ENCODE measurements at places on chromosomes 6 and 20.

DNA sequence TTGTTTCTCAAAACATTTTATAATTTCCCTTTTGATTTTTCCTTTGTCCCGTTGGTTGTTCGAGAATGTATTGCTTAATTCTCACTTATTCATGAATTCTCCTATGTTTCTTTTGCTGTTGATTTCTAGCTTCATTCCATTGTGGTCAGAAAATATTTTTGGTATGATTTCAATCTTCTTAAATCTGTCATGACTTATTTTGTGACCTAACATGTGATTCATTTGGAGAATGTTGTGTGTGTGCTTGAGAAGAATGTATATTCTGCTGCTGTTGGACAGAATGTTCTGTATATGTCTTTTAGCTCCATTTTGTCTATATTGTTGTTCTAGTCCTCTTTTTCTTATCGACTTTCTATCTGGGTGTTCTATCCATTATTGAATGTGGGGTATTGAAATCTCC is 286.2 kb upstream of the RNF217 start:
- DNase-seq, result peak; percentile 56

DNA sequence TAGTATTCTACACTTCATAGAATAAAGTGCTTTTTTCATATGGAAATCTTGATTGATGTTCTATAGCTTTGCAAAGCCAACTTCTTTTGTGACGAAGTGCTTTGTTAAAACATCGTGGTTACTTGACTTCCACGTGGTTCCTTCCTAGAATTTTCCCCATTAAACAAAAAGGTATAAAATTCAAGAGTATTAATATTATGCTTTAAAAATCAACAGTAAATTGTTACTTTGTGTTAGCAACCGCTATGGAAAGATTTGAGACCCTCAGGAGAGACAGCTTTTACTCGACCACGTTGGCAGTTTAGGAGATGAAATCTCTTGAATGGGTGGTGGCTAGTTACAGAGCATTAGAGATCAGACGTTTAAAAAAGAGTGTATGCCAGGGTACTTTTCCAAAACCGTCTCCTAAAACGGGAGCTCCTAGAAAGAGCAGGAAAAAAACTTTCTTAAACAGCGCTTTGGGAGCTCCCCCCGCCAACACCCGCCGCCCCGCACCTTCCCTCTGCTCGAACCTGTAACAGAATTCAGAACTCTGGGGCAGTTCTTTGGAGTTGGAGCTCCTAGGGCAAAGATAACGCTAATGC is 920 bp downstream of the GJA1 start:
- no peak for DNase-seq

DNA sequence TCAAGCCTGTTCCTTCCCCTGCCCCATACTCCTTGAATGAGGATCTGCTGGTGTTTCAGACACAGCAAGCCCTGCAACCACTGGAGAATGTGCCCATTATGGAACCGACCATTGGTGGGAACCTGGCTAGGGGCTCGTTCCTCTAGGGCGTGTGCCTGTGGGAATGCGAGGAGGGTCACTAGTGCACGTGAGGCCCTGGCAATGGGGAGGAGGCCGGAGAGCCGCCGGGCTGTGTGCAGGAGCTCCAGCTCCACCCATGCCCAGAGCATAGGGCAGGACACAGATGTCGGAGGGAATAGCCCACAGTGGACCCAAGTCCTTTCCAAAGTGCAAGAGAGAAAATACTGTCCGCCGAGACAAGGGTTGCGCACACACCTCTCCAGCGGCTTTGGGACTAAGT is 99.3 kb downstream of the ERMARD start:
- DNase-seq, result no peak

GRCh38 chr6:118485601-118486550 is 62.2 kb upstream of the PLN start:
- no peak for DNase-seq

GRCh38 chr6:3351105-3351676 is 92.4 kb downstream of the PSMG4 start:
- DNase-seq, result no peak

GRCh38 chr20:23187751-23188150 is 101.6 kb upstream of the CD93 start:
- DNase-seq, result no peak

- DNase-seq, result no peak
Observed at GRCh38 chr6:126821706-126822105, 296.8 kb upstream of the RSPO3 start.

GRCh38 chr6:167290786-167291622 is at the start of gene UNC93A:
Gene UNC93A (plus strand): TSS chr6:167291315. CDS start chr6:167291490, 175 bp downstream.
- DNase-seq, result no peak

DNA sequence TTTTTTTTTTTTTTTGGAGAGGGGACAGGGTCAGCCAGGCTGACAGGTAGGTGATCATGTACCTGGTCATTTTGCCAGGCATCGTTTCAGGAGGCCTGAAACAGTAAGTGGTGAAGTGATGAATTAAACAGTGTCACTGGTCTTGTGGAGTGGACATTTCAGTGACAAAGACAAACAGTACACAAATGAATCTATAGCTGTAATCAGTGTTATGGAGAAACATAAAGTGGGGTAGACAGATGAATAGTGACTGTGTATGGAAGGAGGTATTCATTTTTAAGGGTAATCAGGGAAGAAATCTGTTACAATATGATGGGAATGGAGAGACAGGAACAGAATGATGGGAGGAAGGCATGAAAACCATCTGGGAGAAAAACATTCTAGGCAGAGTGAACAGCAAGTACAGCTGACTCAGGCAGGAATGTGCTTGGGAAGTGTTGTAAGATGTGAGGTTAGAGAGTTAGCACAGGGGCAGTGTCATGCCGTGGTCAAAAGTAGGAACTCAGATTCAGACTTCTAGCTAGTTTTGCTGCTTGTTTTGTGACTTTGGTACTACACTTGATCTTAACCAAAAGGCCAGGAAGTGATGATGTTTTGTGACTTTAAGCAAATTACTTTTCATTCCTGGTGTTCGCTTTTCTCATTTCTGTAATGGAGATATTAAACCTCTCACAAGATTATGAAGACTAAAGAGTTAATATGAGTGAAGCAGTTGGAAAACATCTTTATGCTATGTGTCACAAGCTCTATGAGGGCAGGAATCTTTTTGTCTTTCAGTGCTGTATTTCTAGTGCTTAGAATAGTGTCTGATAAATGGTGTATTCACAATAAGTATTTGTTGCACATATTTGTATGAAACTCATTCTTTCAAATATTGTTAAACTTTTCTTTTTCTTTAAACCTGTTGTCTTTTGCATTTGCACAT is 43.4 kb downstream of the QKI start:
- peak; percentile 77 for DNase-seq

- DNase-seq, result no peak
Observed at GRCh38 chr6:130674604-130675003, 152.6 kb upstream of the SMLR1 start.

GRCh38 chr6:11009353-11009752 is 34.8 kb downstream of the ELOVL2 start:
- DNase-seq, result no peak

- DNase-seq, result no peak
Observed at GRCh38 chr6:81145506-81145905, 607.0 kb downstream of the TENT5A start.

- no peak for DNase-seq
Observed at GRCh38 chr20:1392693-1393506, at the start of gene FKBP1A. Gene FKBP1A (minus strand): TSS chr20:1393054. CDS start chr20:1392998, 56 bp downstream.

GRCh38 chr6:52016915-52017748 is 70.3 kb downstream of the PKHD1 start:
- no peak for DNase-seq

DNA sequence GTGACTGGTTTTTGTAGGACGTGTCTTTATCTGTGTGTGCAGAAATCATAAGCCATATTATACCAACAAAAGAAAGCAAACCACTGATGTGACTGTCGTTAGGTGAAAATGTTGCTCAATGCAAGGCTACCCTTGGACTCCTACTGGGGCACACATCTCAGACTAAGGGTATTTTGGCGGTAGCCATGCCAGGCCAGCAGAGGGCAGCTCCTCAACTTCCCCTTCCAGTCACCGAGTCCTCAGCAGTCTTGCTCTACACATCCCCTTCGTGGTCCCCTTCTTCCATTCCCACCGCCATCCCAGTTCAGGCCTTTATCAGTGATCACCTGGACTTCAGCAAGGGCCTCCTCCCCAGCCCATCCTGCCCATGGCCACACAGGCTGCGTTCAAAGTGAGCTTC is 113.7 kb upstream of the GGTLC1 start:
- no peak for DNase-seq

DNA sequence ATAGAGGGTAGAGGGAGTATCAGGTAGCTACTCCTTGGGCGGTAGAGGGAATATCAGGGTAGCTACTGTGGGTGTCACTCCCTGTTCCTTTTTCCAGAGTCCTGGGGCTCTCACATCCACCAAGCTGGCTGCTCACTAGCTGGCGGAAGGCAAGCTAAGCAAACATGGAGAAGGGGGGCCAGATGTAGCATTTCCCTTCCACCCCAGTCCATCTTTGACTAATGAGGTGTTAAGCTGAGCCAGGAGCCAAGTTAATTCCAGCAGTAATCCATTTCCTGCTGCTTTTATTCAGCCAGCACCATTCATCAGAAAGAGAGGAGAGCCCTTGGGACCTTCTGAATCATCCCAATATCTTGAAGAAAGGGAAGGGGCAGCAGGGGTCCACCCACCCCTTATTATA is 330.0 kb downstream of the ZFAND3 start:
- no peak for DNase-seq

GRCh38 chr20:40687384-40688128 is 1.5 kb downstream of the MAFB start:
- no peak for DNase-seq

GRCh38 chr6:136646377-136646776 is 96.2 kb upstream of the MAP7 start:
- DNase-seq, result no peak

- no peak for DNase-seq
Observed at GRCh38 chr6:44663860-44664634, 276.5 kb downstream of the CDC5L start.

- DNase-seq, result no peak
Observed at GRCh38 chr20:57525328-57526086, 567 bp upstream of the CTCFL start.

DNA sequence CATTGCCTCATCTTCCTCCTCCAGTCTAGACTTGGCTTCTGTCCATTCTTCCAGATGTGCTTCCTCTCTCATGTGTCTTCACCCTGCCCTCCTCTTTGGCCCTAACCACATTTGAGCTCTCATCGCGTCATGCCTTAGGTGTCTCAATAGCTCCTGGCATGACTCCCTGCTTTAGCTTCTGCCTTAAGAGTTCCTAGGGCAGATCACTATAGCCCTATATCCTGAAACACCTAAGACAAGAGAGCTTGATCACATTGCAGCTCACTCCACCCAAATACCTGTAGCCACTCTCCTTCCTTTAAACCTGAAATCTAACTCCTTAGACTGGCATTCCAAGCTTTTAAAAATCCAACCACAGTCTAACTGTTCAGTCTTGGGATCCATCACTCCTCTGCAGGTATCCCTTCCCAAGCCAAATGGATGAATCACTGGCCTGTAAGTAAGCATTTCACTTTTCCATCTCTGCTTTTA is 69.0 kb upstream of the STXBP5 start:
- no peak for DNase-seq

- DNase-seq, result no peak
Observed at GRCh38 chr6:72406517-72406916, 215.3 kb upstream of the KCNQ5 start.

DNA sequence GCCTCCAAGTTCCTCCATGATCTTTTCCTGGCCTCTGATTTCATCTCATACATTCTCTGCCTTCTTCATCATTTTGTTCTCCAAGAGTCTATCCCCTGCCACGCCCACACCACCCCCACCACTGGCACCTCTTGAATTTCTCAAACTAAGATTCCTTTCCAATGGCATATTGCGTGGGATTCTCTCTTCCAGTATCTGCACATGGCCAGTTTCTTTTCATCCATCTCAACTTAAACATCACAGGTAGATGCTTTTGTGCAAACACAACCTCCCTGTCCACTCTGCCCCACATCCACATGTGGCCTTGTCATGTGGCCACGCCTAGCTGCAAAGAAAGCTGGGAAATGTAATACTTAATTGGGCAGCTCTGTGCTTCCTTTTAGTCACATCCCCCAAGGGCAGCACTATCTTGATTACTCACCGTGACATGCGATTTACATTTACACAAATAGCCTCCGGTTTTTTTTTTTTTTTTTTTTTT is 33.4 kb upstream of the ZMYND8 start:
- DNase-seq, result no peak

DNA sequence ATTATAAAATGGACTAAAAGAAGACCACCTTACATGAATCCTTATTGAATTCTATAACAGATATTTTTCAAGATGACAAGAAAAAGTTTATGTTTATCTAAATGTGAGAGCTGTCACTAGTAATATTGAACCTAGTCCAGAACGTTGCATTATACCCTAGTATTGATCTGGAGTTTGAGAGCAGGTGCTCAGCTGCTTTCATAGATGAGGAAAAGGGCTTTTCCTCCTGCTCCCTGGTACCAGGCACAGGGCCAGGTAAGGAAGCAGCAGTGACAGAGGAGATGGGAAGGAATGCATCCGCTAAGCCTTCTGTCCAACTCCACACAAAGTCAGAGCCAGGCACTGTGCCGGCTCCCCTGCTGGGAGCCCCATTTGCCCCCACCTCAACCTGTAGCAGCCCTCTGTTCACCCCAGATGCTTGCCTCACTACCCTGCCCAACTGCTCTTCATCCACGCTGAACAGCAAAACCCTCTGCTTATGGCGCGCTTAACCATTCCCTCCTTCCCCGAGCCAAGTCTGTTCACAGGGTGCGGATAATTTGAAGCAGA is 393.1 kb downstream of the FRK start:
- DNase-seq, result no peak

- no peak for DNase-seq
Observed at GRCh38 chr6:3522561-3523260, 65.9 kb upstream of the SLC22A23 start.

- no peak for DNase-seq
Observed at GRCh38 chr6:142863981-142864380, 81.0 kb downstream of the HIVEP2 start.

DNA sequence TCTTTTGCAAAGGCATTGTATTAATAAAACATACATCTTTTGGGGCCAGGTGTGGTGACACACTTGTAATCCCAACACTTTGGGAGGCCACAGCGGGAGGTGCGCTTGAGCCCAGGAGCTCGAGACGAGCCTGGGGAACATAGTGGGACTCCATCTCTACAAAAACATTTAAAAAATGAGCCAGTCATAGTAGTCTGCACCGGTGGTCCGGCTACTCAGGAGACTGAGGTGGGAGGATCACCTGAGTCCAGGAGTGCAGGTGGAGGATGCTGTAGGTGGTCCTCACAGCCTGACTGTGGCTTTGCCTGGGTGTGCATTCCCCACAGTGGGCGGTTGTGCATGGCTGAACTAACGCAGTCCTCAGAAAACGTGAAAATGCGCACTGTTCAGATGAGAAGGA is 162.5 kb downstream of the DLL1 start:
- no peak for DNase-seq

- DNase-seq, result peak; percentile 55
Observed at GRCh38 chr20:50054626-50055511, 58.1 kb downstream of the UBE2V1 start.

DNA sequence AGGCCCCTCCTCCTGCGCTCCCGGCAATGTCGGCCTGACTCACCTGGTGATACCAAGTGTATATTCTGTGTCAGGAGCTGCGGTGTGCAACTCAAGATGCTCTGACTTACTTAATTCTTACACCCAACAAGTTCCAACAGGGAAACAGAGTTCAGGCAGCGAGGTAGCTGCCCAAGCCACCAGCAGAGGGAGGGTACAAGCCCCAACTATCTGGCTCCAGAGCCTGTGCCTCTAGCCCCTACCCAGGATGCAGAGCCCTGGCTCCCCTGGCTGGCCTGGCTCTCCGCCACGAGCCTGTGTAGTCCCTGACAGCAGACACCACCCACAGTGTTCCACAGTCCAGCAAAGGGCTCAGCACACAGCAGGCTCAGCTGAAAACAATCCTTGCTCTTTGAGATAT is 34.9 kb downstream of the C20orf203 start:
- no peak for DNase-seq

All from astrocyte of the cerebellum (primary cell).